Brain pericyte (primary cell): ENCODE measurements at places on chromosomes 4 and X.

DNA sequence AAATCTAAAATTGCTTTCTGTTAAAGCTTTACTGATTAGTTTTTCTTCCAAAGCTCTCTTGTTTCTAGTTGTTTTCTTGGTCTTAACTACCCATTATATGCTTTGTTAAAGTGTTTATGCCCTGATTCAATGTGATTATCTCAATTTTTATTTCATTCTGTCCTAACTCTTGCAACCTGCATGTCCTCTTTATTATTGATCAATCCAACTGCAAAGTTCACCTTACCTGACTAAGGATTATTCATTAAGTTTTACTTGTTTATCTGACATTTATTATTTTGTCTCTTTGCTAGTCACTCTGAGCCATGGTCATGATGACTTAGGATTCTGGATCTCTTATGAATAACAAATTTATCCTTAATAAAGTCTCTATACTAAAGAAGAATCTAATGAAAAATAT lies 15.8 kb downstream of the UGT2B10 start:
- no peak for DNase-seq

DNA sequence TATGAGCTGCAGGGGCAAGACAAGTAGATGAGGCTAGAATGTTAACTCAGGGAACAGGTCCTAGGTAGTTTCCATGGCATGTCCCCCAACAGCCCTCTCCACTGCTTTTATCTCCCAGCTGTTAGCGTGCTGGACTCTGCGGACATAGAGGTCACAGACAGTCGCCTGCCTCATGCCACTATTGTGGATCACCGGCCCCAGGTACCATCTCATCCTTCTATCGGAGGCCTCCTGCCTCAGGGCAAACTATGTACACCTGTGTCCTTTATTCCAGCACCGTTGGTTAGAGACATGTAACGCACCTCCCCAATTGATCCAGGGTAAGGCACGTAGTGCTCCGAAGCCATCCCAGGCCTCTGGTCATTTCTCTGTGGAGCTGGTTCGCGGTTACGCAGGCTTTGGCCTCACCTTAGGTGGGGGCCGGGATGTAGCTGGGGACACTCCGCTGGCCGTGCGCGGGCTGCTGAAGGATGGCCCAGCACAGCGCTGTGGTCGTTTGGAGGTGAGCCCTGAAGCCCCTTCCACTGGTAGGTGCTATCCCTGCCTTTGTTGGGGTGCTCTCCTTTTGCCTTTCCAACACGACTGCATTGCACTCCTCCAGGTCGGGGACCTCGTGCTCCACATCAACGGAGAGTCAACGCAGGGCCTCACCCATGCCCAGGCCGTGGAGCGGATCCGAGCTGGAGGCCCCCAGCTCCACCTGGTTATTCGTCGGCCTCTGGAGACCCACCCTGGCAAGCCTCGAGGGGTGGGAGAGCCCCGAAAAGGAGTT lies 2.2 kb downstream of the MAGIX start:
- no peak for DNase-seq

DNA sequence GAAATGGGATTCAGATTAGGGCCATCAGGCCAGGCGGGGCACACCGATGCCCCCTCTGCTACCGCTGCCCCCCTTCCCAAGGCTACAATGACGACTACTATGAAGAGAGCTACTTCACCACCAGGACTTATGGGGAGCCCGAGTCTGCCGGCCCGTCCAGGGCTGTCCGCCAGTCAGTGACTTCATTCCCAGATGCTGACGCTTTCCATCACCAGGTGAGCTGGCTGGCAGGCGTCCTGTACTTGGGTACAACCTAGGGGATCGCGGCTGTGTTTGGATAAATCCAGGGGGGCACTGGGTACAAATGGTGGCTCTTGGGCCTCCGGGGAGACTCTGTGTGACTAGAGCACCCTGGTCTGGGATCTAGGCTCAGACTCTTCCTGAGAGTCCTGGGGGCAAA lies 1.1 kb downstream of the EMD start:
- DNase-seq, result no peak

DNA sequence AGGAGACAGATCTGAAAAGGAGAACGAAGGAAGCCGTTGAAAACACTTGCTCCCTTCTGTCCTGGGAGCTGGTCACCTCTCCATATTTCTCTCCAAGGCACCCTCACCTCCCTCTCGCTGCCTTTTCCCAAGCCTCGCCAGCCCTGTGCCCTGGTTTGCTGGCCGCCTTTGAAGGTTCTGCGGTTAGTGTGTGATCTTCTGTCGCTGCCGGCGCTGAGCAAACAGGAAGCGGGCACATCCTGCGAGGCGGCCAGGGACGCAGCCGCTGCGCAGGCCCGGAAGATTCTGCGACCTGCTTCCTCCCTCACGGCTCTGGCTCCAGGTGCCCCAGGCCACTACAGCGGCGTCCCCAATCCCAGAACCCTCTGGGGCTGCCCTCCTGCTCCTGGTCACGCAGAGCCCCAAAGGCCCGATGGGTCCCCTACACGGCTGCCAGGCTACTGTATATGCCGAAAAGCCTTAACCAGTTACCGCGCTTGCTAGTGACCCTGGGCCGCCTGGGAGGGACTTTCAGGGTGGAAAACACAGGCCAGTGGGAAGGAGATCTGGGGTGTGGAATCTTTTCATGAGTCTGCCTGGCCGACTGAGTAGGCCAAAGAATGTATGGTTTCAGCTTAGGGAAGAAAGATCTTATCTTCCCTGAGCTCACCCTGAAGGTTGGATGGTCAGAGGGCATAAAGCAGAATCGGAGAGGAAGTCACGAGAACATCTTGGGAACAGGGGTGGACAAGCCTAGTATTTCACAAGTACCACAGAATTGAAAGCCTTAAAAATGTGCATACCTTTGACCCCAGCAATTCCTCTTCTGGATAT lies 2.3 kb upstream of the SASH3 start:
- DNase-seq, result no peak

DNA sequence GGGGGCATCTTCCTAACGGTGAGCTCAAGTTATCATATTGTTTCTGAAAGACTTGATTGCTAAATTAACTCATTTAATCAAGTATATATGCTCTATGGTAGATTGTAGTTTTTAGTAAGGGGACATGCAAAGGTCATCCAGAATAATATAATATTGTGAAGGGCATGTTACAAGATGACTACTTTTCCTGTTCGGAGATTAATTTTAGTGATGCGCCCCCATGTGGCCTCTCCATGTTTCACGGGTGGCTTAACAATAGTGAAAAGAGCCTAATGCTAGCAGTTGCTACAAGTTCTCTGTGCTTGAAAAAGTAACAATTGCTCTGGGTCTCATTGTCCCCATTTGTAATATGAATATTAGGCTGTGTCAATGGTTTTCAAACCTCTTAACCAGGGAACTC lies 12.2 kb downstream of the SMPX start:
- no peak for DNase-seq

DNA sequence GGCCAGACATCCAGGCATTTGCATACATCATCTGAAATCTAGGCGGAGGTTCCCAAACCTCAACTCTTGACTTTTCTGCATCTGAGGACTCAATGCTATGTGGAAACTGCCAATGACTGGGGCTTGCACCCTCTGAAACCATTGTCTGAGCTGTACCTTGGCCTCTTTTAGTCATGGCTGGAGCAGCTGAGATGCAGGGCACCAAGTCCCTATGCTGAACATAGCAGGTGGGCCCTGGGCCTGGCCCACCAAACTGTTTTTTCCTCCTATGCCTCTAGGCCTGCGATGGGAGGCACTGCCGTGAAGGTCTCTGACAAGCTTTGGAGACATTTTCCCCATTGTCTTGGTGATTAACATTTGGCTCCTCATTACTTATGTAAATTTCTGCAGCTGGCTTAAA lies 22.7 kb downstream of the PBDC1 start:
- no peak for DNase-seq

- DNase-seq, result no peak
Measured at GRCh38 chr4:6393544-6394475, 78.6 kb downstream of the PPP2R2C start.
